Umbilical cord (tissue), 2 donors: ENCODE measurements at places on chromosomes 2 and 18. TPM values are rescaled to one million over a fixed set of nuclear protein-coding genes. Genes with fewer than 3 reads are reported as not detected.

PCARE gene
- total RNA-seq, result 1.4 TPM

KLHL14 gene
- 5.1 TPM for total RNA-seq

CCNYL1 gene
- total RNA-seq, result 11.8 TPM

SOX11 gene
- 10.1 TPM for total RNA-seq

CYS1 gene
- 13.2 TPM for total RNA-seq

SPATA3 gene
- total RNA-seq, result not detected

INHBB gene
- 6.3 TPM for total RNA-seq

KLF7 gene
- 29.1 TPM for total RNA-seq

ANKMY1 gene
- total RNA-seq, result 14.2 TPM

RNF125 gene
- total RNA-seq, result 21.4 TPM

TIA1 gene
- total RNA-seq, result 106 TPM

HOXD12 gene
- 1.9 TPM for total RNA-seq

CFLAR gene
- total RNA-seq, result 103 TPM

LONRF2 gene
- total RNA-seq, result 3.4 TPM

TMEM178A gene
- 3.9 TPM for total RNA-seq

EVX2 gene
- 1.2 TPM for total RNA-seq

LRP1B gene
- total RNA-seq, result 0.96 TPM

GKN1 gene
- total RNA-seq, result not detected

LDAH gene
- total RNA-seq, result 43.6 TPM

TRPM8 gene
- total RNA-seq, result 17.3 TPM

RNF25 gene
- total RNA-seq, result 9.9 TPM

CASP10 gene
- total RNA-seq, result 3.4 TPM

XIRP2 gene
- total RNA-seq, result 14.7 TPM

GKN2 gene
- 0.96 TPM for total RNA-seq

APOB gene
- total RNA-seq, result 1.7 TPM

BMP10 gene
- total RNA-seq, result 0.48 TPM
